ENCODE measurements at places on chromosomes 3 and 15.
A peak's percentile ranks its signal among the peaks of the same experiment; 100 is the strongest.

DNA sequence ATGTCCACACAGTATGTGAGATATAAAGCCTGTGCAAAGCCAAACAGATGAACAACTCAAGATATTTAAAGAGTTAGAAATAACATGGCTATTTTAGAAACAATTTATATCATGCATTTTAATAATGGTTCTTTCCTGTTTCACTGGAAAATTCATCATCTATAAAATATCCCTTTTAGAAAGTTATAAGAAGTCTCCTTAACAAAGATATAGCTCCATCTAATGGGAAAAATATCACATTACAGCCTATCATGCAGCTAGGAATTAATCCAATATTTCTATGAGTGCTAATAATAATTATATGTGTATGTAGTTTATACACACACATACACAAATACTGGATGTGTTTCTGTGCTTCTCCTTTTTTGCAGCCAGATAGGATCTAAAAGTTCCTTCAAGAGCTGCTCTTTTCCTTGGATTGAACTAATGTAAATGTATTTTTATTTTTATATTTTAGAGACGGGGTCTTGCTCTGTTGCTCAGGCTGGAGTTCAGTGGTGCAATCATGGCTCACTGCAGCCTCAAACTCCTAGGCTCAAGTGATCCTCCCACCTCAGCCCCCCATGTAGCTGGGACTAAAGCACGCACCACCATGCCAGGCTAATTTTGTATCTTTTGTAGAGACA lies 21.6 kb downstream of the RPL22L1 start:
- no peaks in the 10 kb centered on the region for H3K4me1 ChIP-seq
- H3K4me3 ChIP-seq = no peak overlapping the region
- H3K27me3 ChIP-seq = no peaks in the 10 kb centered on the region
- H3K27ac ChIP-seq = no peak overlapping the region

DNA sequence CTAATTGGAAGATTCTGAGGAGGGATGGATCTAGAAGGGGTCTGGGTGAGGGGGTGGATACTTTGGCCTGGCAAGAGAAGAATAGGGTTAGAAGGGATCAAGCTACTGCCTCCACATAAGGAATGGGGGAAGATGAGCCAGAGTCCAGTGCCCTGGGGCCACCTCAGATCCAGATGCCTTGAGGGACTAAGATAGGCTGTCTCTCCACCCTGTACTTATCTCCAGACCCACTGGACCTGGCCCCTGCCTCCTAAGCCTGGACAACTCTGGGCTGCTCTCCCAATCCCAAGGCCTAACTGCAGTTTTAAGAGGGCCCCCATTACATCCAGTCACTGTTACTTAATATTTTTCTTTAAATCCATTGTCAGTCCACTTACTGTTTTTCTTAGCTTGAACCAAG lies 2.0 kb downstream of the DVL3 start:
- peak overlapping the region; percentile 78 for H3K4me3 ChIP-seq
- H3K27ac ChIP-seq = no peak overlapping the region
- H3K36me3 ChIP-seq = no peaks in the 10 kb centered on the region
- peaks cover 18% of the 10 kb centered on the region for H3K4me1 ChIP-seq

GRCh38 chr15:90966262-90966661 lies 11.6 kb downstream of the RCCD1 start:
- no peaks in the 10 kb centered on the region for H3K4me1 ChIP-seq
- DNase-seq = no peak
- H3K4me3 ChIP-seq = no peak overlapping the region

GRCh38 chr3:186308549-186308948 lies 53.5 kb downstream of the DGKG start:
- H3K4me1 ChIP-seq = no peaks in the 10 kb centered on the region
- no peaks in the 10 kb centered on the region for H3K27me3 ChIP-seq

GRCh38 chr3:67045711-67046465 lies 47.8 kb downstream of the KBTBD8 start:
- peak overlapping the region; percentile 56 for H3K4me3 ChIP-seq
- no peaks in the 10 kb centered on the region for H3K27me3 ChIP-seq
